ENCODE measurements at places on chromosomes 11 and 22.

GRCh38 chr11:75270896-75271418 is 30.4 kb downstream of the TPBGL start:
- DNase-seq: no peak

DNA sequence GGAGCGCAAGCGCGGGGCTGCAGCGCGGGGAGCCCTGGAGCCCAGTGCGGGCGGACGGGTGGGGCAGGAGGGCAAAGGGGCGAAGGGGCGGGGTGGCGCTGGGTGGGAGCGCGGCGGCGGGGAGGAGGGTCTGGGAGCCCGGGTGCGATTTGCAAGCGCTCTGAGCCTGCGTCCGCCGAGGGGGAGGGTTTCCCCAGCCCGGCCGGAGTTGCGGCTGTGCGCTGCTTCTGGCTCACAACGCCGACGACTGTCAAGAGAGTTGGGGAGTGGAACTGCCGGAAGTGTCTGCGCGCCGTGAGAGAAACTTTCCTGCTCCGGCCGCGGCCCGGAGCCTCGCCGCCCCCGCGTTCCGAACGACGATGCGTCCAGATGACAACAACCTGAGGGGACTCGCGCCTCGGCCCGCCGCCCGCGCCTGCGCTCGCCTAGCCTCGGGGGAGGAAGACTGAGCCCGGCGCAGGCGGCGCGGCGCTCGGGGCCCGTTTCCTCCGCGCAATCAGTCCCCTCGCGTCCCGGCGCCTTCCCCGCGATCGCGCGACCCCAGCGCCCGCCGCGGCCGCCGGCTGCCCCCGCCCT is at the start of gene ARHGAP42:
ARHGAP42 (plus strand) TSS at position 235 of the 576 bp plus-strand sequence. CDS start 391 bp downstream, outside the sequence.
- no peak for DNase-seq

DNA sequence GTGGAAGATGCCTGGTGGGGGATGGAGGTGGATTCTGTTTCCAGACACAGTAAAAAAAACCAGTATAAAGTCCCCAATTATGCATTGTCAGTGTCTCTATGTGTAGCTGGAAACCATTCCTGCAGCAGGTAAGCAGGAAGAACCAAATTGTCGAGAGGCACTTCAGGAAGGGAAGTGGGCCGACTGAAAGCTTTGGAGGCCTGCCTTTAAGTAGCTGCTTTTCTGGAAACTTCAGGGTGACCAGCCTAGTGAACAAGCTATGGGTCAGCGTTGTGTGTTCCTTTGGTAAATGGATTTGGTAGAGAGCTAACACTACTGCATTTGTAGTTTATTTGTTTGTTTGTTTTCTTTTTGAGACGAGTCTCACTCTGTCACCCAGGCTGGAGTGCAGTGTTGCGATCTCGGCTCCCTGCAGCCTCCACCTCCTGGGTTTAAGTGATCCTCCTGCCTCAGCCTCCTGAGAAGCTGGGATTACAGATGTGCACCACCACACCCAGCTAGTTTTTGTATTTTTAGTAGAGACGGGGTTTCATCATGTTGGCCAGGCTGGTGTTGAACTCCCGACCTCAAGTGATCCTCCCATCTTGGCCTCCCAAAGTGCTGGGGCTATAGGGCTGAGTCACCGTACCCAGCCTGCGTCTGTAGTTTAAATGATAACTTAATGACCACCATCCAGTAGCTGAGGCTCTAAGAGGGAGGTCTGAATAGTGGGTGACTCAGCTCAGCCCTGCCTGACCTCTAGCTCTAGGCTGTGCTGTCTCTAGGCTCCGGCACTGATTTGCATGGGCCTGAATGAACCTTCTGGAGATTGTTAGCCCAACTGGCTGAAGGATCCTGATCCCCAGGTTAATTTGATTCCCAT is 12.8 kb downstream of the PTPRJ start:
- no peak for DNase-seq

DNA sequence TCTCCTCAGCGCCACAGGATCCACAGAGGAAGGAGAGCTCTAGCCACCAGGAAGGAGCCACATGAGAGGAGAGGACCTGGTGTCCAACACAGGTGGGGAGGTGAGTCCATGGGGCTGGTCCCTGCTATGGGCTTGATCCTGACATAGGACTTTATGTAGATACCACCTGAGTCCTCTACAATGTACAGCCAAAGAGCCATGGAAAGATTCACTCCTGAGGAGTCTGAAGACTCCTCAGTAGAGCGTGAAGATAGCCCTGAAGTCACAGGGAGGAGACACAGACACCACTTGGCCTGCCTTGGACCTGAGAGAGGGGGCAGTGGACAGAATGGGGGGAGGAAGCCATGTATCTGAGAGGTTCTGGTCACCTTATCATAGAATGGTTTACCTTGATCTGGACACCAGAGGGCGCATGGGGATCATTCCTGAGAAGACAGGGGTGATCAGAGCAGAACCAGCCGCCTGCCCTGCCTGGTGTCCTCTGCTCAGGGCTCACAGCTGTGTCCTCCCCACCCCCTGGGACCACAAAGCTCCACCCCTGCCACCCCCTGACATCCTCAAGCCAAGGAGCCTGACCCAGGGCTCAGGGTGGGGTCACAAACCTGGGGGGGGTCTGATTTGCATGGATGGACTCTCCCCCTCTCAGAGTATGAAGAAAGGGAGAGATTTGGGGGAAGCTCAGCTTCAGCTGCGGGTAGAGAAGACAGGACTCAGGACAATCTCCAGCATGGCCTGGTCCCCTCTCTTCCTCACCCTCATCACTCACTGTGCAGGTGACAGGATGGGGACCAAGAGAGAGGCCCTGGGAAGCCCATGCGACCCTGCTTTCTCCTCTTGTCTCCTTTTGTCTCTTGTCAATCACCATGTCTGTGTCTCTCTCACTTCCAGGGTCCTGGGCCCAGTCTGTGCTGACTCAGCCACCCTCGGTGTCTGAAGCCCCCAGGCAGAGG is 77.0 kb downstream of the ZNF280B start:
- DNase-seq: peak; percentile 35

DNA sequence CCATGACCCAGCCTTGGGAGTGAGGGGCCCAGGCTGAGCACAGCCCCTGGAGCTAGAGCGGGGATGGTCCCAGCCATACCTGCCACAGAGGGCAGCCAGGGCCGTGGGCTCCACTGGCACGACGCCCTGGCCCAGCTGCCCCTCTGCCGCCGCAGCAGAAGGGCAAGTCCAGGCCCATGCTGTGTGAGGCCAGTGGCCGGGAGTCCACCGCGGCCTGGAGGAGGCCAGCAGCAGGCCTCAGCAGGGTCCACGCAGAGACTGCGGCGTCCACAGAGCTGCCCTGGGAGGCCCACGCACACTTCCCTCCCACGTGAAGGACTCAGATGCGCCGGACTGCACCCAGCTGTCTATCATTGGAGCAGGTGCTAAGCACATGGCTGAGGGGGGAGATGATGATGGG is 23.5 kb downstream of the MOB2 start:
- no peak for DNase-seq

DNA sequence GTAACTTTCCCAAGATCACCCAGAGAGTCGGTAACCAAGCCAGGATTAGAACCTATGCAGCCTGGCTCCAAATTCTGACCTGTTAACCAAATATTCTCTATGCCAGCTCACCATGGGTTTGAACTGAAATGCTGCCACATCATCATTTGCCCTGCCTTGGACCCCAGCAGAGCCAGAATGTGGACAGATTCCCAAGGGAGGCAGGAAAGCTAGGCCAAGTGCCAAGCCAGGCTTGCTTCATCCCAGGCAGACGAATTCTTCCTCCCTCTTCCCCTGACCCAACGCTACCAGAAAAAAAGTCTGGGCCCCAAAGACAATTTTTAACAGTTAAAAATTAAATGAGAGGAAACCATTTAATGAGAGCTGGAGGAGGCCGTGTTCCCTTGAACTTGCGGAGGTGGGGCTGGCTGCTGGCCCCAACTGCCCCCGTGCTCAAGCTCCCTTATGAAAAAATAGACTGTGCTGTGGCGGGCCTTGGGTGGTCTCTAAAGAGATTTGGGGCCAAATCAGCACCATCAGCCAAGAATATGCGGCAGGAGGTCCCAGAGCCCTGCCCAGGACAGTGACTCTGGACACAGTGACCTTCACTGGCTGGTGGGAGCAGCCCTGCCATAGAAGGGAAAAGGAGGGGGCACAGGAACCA is 184.1 kb upstream of the SYT13 start:
- no peak for DNase-seq

- DNase-seq: no peak
These were observed 182.3 kb downstream of the TENM4 start for GRCh38 chr11:79258576-79258975.

DNA sequence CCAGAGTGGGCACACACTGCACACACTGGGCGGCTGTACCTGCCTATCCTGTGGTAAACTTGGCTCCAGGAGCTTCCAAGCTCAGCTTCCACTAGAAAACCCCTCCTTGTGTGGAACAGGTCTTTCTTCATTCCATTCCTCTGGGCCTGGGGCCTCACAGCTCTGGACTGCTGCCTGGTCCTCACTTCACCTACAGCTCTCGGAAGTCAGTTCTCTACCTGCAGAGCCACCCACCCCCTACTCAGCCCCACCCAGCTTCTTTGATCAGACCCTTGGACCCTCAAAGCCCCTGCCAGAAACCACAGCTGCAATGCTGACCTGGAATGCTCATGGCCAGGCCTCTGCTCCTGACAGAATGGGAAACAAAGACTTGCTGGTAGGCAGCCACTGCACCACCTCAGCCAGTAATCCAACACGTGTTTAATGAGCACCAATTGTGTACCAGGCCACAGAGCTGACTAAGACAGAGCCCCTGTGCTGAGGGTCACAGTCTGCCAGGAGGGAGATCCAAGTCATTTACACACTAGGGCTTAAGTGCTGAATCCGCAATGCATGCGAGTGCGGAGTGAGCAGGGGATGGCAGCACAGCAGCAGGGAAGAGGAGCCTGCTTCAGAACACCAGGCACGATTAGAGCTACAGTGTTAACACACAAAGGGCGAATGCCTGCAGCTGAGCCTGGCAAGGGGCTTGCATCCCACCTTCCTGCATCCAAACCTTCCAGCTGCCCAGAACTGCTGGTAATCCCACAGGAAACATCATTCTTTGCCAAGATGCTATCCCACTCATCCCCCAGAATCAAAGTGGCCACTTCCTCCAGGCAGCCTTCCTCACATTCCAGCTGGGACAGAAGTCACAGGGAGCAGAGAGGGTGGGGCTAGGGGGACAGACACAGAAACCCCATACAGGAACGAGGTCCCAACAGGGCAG is 4.6 kb downstream of the GNB1L start:
- DNase-seq: no peak
